Stimulated activated CD4-positive, alpha-beta T cell treated with anti-CD3 and anti-CD28 coated beads, Interleukin-2, amount 100 ng/mL, for 24 hours (primary cell): ENCODE measurements at places on chromosomes 7 and 10.

GRCh38 chr7:45103958-45104843 is 7.3 kb downstream of the TBRG4 start:
- no peak for DNase-seq

DNA sequence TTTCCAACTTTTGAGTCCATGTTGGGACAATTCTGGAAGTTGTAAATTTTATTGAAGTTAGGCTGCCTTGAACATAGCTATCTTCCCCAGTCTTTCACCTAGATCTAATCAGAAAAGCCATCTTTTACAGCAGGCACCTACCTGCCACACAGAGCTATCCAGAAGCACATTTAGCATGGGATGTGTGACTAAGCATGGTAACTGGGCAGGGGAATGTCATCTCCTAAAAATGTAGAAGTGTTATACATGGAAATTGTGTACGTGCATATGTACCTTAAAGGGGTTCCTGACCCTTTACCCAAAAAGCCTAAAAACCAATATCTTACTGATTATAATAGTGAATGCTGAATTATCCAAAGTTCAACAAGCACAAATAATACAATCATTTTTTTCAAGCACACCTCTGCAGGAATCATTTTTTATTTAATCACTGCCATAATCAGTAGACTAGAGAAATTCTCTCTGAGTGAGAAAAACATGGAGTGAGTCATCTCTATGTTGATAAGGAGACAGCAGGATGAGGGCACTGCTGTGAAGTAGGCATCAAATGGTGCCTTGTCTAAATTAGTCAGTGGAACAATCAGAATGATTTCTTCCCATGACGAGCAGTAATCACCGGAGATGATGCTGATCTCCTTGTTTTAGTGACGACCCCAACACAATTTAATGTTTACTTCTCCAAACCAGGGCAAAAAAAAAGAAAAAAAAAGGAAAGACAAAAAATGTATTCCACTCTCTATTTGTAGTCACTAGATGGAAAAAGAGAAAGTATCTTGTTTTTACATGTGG is 75.9 kb downstream of the SORBS1 start:
- DNase-seq: no peak

DNA sequence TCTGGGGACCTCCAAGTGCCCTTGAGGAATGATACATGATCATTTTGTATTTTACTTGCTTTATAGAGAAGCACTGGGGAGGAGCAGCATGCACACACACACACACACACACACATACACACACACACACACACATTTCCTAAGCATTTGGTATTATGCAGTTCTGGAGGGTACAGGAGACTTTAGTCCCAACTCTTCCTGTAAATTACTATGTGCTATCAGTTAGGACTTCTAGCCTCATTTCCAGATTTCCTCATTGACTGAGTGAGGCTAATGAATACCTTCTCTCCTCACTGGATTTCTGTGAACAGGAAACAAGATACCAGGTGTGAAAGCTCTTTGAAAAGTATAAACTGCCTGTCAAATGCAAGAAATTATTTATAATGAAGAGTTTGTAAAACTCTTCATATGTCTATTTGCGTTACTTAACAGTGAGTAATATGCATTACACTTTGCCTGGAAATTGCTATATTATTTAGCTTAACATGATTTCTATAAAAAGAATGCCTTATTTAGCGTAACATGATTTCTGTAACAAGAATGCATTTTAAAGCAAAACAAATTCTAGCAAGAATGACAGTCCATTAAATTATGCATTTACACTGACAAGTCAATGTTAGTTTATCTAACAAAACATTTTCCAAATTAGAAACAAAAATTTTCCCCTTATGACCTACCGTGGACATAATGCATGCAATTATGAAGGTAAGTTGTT is 34.2 kb downstream of the ACTA2 start:
- no peak for DNase-seq

DNA sequence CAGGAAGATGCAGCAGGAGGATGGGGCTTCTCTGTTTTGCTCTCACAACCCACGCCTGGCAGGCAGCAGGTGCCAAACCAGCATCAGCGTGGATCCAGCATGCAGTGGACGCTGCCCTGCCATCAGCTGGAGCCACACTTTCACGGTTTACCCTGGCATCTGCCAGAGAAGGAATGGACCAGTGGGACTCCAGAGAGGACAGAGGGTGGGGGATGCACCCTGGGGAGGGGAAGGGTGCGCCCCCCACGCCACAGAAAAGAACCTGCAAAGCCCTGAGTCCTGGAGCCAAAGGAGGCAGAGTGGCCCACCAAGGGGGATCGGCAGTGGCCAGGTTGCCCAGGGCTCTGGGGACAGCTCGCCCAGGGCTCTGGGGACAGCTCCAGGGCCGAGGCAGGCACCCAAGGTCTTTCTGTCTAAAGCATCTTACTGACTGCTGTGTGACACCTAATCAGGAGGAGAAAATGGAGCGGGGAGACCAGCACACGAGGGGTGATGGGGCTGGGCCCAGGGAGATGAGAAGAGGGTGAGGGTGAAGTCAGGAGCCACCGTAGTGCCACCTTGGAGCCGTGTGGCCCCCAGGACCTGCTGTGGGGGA is 225.1 kb downstream of the DNAJB6 start:
- DNase-seq: no peak

DNA sequence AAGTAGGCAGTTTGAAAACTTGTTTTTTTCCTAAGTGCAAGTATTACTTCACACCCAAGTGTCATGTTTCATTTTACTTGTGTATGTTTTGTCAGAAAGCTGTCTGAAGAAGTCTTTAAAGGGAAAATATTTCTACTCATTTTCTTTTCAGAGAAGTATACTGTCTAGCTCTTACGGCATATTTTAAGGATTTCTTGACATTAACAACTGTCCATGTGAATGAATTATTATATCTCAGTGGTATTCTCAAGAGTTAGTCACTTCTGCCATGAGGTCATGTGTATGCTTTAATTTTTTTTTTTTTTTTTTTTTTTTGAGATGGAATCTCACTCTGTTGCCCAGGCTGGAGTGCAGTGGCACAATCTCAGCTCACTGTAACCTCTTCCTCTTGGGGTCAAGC is 229.5 kb downstream of the BICC1 start:
- no peak for DNase-seq

- DNase-seq: no peak
These were observed 204.6 kb downstream of the GRID1 start for GRCh38 chr10:86162036-86162435.

DNA sequence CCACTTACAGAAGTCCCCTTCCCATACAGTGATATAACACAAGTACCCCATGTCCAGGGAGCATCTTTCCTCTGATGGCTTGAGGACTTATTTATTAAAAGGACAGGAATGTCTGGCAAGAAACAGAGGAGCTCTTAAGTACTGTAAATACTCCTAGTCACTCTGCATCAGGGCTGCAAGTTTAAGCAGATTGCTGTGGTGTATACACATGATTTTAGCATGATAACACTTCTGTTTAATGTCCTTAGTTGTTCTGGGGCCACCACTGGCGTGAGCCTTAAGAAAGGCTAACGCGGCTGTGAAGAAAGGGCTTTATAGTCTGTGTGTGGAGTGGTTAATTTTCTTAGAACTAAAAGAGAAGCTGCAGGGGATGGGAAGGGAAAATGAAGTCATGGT is 65.7 kb downstream of the GBF1 start:
- no peak for DNase-seq

DNA sequence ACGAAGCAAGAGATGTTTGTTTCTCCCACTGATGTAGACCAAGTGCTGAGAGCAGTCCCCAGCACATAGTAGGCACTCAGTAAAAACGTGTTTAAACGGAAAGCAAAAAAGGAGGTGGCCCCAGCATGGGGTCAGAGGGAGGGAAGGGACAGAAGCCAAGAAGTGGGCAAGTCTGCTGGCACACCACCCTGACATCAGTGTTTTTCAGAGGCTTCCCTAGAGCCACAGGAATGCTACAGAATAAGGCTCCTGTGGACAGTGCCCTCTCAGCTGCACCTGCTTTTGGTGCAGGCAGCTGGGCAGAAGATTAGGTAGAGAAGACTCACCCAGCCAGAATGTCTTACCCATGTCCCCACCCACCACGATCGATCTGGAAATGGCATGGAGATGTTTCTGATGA is 8.3 kb upstream of the ANKRD1 start:
- no peak for DNase-seq

DNA sequence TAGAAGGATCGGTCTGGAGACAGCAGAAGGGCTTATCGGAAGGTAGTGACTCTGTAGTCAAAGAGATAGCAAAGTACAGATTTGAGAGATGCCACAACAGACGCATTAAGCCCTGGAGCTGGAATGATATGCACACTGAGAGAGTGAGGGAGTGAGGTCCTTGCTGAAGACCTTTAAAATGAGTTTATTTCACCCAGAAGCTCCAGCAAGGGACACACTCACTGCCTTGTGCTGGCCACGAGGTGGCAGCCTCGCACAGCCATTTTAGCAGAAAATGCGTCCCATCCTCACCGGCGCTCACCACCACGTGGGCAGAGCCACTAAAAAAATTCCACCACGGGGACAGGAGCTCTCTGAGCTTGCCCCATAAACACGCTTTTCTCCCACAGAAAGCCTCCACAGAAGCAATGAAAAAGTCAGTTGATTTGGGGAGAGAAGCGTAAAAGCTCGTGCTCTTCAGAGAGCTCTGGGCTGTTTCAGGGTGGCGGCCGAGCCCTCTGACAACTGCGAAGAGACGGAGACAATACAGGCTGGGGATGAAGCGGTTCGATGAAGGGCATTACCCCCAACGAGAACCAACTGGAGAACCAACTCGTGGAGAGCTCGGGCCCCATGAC is 163.0 kb upstream of the KLF14 start:
- DNase-seq: peak; percentile 79

- no peak for DNase-seq
These were observed 58.8 kb upstream of the ADRA2A start for GRCh38 chr10:111018021-111018420.

DNA sequence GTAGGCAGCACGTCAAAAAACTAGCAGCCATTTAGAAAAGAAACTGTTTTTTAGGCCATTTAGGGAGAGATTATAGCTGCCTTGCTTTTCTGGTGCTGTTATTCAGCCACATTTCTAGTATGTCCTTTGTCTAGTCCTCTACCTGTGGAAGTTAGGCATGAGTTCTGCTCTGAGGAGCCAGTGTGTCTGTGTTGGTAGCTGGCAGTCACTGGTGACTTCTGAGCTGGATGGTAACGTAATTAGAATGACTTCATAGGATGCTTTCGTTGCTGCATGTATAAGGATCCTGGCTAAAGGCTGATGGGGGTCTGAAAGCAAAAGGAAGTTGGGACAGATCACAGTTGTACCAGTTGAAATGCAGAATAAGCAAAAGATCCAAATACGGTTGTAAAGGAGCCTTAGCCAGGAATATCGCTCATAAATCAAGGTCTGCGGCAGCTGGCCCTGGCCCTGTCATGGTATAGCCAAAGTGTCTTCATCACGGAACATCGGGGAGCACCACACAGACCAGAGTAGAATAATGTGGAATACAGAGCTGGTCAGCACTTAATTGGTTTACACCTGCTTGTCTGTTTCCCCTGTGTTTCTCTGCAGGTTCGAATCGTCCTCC is 226.7 kb downstream of the EXOC4 start:
- DNase-seq: no peak

DNA sequence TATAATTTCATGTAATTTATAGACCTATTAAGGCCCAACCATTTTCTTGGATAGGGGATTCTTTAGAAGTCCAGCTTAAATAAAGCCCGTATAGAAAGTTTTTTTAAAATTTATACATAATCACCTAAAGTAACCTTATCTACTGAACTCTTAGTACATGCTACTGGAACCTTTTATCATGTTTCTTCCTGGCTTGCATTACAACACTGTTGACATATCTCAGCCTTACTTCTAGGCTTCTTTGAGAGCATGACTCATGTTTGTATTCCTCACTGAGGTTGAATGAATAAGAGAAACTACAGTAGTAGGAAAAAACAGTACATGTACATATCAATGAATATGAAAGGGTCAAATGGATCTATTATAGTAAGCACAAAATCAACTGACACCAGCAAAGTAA is 8.2 kb upstream of the MAGI2 start:
- DNase-seq: no peak

DNA sequence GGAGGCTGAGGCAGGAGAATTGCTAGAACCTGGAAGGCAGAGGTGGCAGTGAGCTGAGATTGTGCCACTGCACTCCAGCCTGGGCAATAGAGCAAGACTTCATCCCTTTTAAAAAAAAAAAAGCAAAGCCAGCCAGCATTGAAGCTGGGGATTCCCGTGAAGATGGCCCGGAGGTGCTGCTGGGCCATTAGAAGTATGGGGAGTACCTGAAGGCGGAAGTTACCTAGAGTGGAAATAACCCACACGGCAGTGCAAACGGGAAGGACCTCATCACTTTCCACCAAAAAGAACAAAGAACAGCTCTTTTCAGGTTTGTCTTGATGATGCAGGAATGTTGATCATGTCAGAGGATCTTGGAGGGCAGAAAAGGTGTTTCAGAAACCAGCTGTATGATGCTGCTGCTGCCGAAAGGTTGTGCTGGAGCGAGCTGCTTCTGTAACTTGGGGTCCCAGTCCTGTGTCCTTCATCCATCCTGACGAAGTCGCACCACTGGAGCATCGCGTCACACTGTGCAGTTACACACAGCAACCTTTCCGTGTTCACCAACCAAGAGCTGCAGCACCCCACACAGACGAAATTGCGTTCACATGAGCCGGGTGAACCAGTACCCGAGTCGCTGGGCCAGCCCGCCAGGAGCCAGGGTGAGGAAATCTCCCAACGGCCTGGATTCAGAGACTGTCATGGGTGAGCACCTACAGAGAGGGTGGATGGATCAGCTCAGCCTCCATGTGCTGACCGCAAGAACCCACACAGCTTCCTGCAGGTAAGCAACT is 8.2 kb downstream of the ZFAND2A start:
- no peak for DNase-seq

GRCh38 chr10:30282221-30282620 is 66.9 kb downstream of the MTPAP start:
- no peak for DNase-seq

DNA sequence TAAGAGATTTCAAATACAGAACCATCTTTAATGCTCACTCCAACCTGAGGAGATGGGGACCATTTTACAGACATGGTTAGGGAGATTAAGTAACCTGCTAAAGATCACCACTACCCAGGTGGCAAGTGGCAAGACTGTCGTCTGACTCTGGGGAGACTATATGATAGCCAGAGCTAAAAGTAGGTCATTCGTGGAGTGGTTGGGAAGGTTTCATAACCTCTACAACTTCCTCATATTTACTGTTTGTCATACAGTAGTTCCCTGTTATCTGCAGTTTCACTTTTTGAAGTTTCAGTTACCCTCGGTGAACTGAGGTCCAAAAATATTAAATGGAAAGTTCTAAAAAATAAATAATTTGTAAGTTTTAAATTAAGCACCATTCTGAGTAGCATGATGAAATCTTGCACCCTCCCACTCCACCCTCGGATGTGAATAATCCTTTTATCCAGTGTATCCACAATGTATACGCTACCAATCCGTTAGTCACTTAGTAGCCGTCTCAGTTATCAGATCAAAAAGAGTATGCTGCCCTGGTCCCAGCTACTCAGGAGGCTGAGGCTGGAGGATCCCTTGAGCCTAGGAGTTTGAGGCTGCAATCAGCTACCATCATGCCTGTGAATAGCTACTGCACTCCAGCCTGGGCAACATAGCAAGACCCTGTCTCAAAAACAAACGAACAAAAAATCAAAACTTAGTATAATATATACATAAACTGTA is 14.9 kb upstream of the LGI1 start:
- no peak for DNase-seq

- no peak for DNase-seq
These were observed 29.2 kb downstream of the EXOC4 start for GRCh38 chr7:133282094-133282493.

GRCh38 chr7:156842740-156843140 is 50.2 kb downstream of the LMBR1 start:
- DNase-seq: no peak
